Stimulated activated naive CD4-positive, alpha-beta T cell (primary cell): ENCODE measurements at places on chromosomes 2 and 18.

DNA sequence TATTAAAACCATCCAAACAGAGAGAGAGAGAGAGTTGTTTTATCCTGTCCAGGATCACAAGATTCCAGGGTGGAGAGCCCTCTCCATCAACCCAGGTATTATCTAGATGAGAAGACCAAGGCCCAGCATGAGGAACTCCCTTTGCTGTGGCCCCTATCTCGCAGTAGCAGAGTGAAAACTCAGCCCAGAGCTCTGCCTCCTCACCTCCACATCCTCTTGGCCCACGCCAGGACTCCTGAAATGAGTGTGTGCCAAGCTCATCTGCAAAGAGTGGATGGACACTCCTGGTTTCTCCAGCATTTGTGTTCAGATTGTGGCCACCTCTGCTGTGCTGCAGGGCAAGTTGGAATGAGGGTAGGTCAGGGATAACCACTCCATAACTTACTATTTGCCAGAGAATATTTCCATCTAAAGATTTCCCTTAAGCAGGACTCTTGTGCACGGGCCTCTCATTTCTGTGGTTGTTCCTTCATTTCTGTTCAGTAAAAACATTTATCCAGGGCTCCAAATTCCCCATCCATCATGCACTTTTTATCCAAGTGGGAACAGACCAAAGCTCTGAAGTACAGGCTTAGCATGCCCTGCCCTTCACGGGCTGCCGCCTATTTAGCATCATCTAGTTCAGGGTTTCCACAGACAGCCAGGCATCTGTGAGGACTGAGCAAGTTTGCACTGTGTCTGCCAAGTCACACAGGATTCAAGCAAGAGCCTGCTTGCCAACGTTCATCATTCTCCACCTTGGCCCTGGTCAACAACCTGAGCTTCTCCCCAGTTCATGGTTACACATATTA, 583.2 kb upstream of the ID2 start:
- no peak for DNase-seq

GRCh38 chr2:119772128-119772527, 12.4 kb downstream of the PTPN4 start:
- no peak for DNase-seq

DNA sequence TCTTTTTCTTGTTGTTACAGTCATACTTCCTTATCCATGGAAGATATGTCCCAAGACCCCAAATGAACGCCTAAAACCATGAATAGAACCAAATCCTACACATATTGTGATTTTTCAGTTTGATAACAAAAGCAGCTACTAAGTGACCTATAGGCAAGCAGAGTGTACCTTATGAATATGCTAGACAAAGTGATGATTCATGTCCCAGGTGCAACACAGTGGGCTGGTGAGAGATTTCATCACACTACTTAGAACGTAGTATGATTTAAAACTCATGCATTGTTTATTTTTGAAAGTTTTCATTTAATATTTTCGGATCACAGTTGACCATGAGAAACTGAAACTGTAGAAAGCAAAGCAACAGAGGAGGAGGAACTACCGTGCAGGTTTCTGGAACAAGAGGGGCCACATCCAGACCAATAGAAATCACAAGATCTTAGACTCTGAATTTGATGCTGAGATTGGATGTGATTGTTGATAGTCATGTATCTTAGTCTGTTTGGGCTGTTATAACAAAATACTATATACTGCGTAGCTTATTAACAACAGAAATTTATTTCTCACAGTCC, 470.8 kb upstream of the VRK2 start:
- DNase-seq, result no peak

DNA sequence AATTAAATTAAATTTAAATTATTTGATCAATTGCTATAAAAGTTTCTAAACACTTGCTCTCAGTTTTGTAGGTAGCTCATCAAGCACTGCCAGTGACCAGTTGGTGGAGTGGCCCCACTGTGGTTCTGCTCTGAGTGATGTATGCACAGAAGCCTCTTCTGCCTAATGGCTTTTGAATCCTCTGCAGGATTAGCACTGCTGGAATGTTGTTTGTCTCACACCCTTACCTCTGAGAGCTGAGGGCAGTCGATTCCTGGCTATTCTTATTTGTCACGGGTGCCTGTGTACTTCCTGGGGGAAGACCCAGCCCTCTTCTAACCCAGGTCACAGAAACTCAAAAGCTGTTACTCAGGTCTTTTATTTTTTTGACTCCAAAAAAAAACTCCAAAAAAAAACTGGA, 9.5 kb downstream of the CAPN14 start:
- DNase-seq, result no peak
